ENCODE measurements at places on chromosomes 4 and X.

GRCh38 chr4:123346951-123347350 lies 49.6 kb upstream of the SPRY1 start:
- no peak for DNase-seq

DNA sequence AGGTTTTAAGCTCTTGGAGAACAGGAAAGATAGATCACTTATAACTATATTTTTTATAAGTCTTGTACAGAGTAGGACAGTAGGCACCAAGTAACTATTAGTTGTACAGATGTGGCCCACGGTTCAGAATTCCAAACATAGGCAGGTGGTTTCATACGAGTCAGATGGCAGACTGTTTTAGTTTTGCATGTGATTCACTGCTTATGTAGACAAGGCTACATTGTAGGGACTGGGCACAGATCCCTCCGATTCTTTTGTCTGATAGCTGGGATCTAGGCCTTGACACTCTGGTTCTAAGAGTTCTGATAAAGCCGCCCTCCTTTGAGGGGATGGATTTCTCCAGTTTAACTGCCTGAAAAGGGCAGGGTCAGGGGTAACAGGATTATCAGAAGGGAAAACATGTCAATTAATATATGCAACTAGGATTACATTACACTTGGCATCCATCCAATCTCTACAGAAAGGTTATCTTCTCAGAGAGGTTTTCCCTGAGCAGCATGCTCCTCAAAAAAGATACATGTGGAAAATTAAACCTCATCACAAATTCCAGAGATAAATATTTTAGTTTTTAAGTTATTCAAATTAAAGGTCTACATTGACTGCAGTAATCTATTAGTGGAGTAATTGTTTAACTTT lies 87.8 kb downstream of the SPRY1 start:
- DNase-seq, result no peak

- DNase-seq, result no peak
Observed at GRCh38 chr4:113181289-113182007, 132.0 kb downstream of the ANK2 start.

GRCh38 chr4:81505004-81505598 lies 33.4 kb upstream of the RASGEF1B start:
- peak; percentile 14 for DNase-seq

GRCh38 chr4:70704931-70705182 lies 16.5 kb downstream of the UTP3 start:
- no peak for DNase-seq

DNA sequence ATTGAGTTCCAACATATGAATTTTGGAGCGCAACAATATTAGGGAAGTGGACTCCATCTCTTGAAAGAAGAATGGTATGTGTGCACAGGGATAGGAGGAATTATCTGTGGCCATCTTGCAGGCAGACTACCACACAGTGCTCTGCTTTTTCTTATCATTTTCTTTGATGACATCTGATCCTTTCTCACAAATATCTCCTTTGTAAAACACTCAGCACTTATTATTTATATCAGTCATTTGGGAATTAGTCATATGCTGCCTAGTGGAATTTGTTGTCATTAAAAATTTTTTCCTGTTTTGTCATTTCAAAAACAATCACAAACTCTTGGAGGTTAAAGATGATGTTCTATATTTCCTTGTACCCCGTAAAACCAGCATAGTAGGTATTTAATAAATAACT lies 444.3 kb upstream of the ATOH1 start:
- DNase-seq, result no peak

- DNase-seq, result no peak
Observed at GRCh38 chr4:188396037-188396436, 256.8 kb downstream of the TRIML1 start.

Data from activated CD4-positive, CD25-positive, alpha-beta regulatory T cell treated with anti-CD3 and anti-CD28 coated beads, Interleukin-2, amount 50 U/mL, for 16 hours (primary cell).